ENCODE measurements at places on chromosomes 16 and 17.

GRCh38 chr17:80034791-80035686 lies 633 bp downstream of the TBC1D16 start:
- no peak for DNase-seq

DNA sequence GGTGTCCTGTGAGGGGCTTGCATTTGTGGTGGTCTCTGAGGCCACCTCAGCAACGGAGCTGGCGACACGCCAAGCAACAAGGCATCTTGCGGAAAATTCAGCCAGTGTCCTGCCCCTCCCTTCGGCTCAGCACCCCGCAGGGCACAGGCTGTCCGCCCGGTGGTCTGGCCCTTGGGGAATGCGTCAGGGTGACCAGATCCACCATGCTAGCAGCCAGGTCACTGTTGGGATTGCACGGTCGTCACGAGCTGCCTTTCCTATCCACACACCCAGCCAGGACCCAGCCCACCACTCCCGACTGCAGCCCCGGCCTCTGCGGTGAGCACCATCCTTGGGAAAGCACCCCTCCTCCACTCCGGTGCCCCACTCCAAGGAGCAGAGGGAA lies 221.2 kb downstream of the NTN1 start:
- no peak for DNase-seq

DNA sequence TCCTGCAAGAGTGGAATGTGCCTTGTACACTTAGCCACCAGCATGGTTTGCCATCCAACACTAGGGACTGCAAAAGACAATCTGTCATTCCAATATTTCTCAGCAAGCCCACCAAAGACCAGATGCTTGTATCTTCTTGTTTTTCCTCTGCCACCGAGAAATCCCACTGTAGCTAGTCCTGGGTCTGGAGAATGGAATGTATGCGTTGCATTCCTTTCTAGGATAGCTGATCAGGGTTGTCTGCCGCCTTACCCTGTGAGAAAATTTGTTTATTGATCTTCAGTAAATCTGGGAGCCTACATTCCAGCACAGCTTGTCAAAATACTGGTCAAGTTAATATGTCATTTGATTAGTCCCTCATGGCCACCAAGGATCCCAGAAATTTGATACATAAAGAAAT lies 28.1 kb upstream of the ADAMTS18 start:
- no peak for DNase-seq

DNA sequence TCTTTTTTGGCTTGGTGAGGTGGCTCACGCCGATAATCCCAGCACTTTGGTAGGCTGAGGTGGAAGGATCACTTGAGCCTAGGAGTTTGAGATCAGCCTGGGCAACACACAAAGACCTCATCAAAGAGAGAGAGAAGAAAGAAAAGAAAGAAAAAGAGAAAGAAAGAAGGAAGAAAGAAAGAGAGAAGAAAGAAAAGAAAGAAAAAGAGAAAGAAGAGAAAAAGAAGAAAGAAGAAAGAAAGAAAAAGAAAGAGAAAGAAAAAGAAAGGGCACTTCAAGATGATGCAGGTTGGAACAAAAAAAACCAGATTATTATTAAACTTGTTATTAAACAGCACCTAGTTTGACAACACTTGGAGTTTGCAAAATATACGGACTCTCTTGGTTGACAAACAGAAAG lies 21.2 kb upstream of the ADCY9 start:
- DNase-seq = no peak

Measured in DMS 273 treated with DMSO at 0.1 percent for 48 hours (cell line).